ENCODE measurements at places on chromosomes 2 and 18. TPM values are rescaled to one million over a fixed set of nuclear protein-coding genes. Genes with fewer than 3 reads are reported as not detected.

ATIC gene
- total RNA-seq, result 28.2 TPM

TUBA3D gene
- total RNA-seq, result not detected

STON1 gene
- total RNA-seq, result 9.7 TPM

DSG4 gene
- not detected for total RNA-seq

VAMP5 gene
- total RNA-seq, result 47.5 TPM

CDKL4 gene
- 0.86 TPM for total RNA-seq

IL1F10 gene
- total RNA-seq, result not detected

ALPI gene
- total RNA-seq, result not detected

PFN4 gene
- 0.72 TPM for total RNA-seq

Data from thoracic aorta endothelial cell (primary cell).